Kidney (tissue), 22 donors: ENCODE measurements at places on chromosomes 11 and 22. TPM values are rescaled to one million over a fixed set of nuclear protein-coding genes. Genes with fewer than 3 reads are reported as not detected.
A peak's percentile ranks its signal among the peaks of the same experiment; 100 is the strongest.

DNA sequence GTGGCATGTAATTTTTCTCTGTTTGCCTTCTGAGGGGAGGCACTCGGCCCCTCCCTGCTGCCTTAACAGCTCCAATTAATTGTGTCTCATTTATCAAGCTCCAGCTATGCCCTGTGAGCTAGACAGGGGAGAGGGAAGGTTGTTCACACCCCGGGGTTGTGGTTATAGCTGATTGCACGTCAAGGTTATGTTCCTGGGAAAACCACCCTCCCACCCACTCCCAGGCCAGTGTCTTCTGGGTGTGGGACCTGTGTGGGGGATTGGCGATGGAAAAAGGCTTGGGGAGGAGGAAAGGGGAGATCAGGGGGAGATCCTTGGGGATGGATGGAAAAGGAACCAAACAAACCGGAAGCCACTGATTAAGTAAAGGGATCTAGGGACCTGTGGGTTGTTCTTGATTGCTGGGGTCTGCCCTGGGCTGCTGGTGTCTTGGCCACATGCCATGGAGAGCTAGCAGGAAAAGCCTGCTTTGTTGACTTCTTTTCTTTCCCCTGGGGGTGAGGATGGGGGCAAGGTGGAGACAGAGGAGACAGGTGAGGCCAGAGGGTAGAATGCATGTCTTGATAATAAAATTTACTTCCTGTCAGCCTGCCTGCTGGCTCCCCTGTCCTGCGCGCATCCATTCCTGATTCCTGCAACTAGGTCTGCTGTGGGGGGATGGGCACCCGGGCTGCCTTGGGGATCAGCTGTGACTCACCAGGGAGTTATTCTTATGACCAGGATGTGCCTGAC lies 13.5 kb upstream of the SORL1-AS1 start:
- DNase-seq = peak; percentile 91

GRCh38 chr11:86955361-86956120 lies at the start of gene FZD4:
Gene FZD4, minus strand, starts transcription at chr11:86955395. Its CDS starts 310 bp downstream, at chr11:86955085.
- peak; percentile 93 for DNase-seq

GRCh38 chr22:39017596-39018365 lies 3.1 kb upstream of the APOBEC3D start:
- DNase-seq = no peak

DNA sequence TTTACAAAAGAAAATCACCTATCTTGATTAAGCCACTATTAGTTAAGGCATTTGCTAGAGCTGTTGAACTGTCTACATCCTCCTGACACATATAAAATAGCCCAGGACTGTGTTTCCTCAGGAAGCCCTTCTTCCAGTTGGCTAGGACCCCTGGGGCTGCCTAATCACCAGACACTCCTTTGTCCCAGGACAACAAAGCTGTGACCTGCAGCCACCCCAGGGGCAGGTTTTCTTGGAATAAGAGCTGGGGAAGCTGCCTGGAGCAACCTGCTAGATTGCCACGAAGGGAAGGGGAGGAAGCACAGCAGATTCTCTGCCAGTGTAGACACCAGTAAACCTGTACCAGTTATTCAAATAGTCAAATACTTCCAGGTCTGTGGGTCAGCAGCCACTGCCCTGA lies 17.6 kb downstream of the CHST1 start:
- DNase-seq = no peak

The OR51E2 gene
- polyA plus RNA-seq = 0.95 TPM

- DNase-seq = peak; percentile 67
These were observed 22.8 kb upstream of the PICK1 start for GRCh38 chr22:38034278-38034882.

DNA sequence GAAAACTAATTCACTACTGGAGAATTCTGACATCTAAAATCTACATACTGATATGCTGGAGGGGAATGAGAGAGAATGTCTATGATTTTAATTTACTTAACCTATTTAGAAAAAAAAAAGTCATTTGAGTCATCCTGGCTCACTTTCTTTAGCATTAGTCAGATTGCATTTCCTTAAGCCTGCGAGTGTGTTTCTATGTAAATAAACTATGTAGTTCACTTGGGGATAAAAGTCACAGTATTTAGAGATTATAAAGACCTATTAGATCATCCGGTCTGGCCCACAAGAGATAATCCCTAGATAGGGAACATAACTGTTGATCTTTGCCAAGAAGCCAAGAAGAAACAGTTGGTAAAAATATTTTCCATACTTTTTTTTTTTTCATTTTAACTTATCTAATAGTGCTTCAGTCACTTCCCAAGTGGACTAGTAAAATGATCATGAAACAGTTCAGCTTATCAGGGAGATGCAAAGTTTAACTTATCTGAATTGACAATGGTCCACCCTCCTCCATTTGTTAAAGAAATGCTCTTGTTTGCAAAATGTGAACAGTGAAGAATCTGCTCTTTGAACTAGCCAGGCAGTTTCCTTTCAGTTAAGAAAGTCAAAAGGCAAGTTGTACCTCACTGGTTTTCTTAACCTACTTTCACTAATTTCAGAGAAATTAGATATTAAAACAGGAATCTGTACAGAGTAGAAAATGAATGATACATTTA lies 21.2 kb upstream of the BLID start:
- DNase-seq = no peak

DNA sequence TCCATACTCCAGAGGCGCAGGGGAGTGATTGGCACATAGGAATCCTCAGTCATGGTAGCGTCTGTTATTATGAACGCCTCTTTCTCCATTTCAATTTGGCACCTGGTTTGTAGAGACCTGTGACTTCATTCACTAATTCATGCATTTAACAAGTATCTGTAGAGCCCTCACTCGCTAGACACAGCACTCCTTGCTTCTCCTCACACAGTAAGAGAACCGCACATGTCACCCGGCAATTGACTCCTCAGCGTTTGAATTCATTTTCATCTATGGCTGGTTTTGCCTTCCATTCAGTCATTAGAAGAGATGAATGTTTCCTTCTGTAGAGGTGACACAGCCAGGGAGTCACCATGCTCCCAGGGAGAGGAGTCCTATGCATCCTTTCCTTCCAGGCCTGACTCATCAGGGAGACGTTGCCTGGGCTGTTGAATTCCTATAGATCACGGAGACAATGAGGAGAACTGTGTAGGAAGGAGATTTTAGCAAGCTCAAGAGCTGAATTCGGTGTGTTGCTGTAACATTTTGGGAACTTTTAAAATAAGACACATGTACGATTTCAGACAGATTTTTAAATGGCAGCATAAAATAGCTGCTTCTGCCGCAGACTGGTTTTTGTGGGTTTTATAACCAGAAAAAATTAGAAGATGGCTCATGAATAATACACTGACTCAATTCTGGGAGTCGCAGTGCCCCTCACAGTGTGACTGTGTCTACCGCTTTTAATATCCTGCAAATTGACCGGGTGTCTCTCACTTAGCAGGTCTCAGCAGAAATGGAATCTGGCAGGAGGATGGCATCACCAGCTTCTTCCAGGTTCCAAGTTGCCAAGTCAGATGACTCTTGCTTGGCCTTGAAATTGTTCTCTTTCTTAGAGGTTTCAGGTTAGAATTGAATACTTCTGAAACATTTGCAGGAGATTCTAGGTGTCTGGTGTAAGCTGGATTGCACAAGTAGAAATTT lies 44.4 kb upstream of the CLMP start:
- no peak for DNase-seq

The PLEKHB1 gene
- 30.4 TPM for polyA plus RNA-seq

The SIAE gene
- polyA plus RNA-seq = 53.2 TPM

GRCh38 chr11:35049859-35050531 lies 89.0 kb upstream of the CD44 start:
- DNase-seq = no peak

- DNase-seq = no peak
These were observed 111.9 kb downstream of the EHF start for GRCh38 chr11:34732831-34733230.

DNA sequence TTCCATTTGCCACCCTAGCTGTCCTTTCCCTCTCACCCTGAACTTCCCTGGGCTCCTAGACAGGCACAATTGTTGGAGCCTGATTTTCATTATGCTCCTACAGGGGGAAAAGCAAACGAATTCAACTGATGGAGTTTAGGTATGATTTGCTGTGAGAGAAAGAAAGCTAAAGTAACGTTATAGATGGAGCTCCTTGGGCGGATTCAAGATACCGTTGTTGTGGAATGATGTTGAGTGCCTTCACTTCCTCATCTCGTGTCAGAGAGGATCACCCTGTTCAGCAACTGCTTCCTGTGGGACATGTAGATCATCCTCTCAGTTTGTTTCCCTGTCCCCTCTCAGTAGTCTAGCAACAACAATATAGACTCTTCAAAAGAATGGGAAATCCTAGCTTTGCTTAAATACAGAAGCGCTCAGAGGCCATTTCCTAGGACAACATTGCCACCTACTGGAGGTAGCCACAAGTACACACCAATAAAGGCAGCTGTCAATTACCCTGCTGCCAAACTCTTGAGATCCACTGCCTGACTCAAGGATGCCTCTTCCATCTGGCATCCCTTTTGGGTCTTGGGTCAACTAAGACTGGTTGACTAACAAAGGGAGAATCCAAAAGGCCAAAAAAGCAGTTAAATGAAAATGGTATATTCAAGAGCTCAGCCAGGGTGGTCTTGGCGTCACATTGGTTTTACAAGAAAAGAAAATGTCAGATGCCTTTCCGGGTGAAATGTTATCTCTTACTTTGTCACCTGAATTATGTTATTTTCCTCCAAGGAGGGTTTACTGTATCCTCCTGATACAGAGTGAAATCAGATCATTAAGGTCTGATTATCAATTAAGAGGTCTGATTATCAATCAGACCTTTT lies 13.5 kb upstream of the DTX4 start:
- DNase-seq = peak; percentile 63

The CARNS1 gene
- 0.80 TPM for polyA plus RNA-seq

The CD6 gene
- 0.24 TPM for polyA plus RNA-seq

GRCh38 chr11:72202571-72202970 lies 10.6 kb downstream of the FOLR1 start:
- no peak for DNase-seq

DNA sequence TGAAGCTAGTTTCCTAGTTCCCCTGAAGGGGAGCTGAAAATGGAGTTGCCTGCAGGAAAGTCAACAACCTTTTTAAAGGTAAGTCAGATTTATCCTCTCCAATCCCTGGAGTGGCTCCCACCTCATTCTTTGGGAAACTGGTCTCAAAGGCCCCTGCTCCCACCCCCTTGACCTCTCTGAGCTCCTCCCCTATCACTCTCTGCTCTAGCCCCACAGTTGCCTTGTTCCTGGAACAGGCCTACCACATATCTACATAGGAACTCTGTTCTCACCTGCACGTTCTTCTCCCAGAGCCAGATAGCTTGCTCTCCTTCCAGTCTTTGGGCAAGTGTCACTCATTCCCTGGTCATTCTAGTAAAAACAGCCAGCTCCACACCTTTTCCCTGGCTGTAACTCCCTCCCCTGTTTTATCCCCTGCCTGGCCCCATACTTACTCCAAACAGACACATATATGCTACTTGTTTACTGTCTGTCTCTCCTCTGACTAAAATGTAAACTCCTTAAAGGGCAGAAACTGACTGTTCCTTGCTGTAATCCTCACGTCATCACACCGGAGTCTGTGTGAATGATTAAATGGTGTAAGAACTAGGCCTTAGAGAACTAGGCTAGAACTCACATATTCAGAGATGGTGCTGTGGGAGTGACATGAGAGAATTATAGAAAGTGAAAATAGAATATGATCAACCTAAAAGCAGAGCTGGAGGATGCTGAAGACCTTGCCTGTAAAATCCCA lies 53.3 kb downstream of the TCF20 start:
- no peak for DNase-seq

The RIMBP3B gene
- not detected for polyA plus RNA-seq

DNA sequence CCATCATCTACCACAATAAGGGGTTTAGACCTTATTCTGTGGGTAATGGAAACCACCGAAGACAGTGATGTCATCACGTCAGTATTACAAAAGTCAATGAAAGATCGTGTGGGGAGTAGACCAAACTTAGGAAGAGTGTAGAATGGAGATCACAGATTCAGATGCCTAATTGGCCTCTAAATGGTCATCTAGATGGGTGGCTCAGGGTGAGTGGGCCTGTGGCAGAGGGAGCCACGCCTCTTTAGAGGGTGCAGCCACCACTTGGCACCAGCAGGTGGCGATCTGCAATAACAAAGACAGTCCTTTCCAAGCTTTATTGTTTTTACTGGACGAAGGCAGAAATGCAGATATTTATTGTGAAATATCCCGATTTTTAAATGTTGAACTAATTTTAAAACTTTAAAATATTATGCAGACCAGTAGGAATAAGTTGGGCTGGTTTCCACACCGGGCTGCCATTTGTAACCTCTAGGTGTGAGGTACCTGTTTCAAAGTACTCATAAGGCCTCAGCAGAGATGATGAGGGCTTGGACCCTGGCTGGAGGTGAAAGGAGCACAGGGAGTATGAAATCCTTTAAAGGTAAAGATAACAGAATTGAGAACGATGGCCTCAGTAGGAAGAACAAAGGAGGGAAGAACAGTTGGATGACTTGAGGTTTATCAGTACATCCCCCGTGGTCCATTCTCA lies 222.0 kb downstream of the DBX1 start:
- peak; percentile 62 for DNase-seq

The TRIM48 gene
- polyA plus RNA-seq = not detected

- DNase-seq = no peak
These were observed 104.0 kb downstream of the CACNA1I start for GRCh38 chr22:39674536-39674935.
